Osteocyte (in vitro differentiated cells): ENCODE measurements at places on chromosomes 11 and 22. TPM values are rescaled to one million over a fixed set of nuclear protein-coding genes. Genes with fewer than 3 reads are reported as not detected.

GRCh38 chr22:31488346-31488883 lies 1.2 kb downstream of the EIF4ENIF1 start:
- H3K4me3 ChIP-seq: peak overlapping the region; percentile 80
- no peak for DNase-seq
- H3K27ac ChIP-seq: peak overlapping the region; percentile 71
- peaks cover 21% of the 10 kb centered on the region for H3K36me3 ChIP-seq
- peaks cover 30% of the 10 kb centered on the region for H3K4me1 ChIP-seq

The KIRREL3 gene
- 1.2 and 1.9 TPM in 2 replicates for total RNA-seq

The CYTH4 gene
- not detected in 2 replicates for total RNA-seq

The FAU gene
- total RNA-seq: 734 and 738 TPM in 2 replicates

GRCh38 chr11:12693479-12694182 lies 19.4 kb downstream of the TEAD1 start:
- H3K36me3 ChIP-seq: peaks cover 3% of the 10 kb centered on the region
- peaks cover 86% of the 10 kb centered on the region for H3K4me1 ChIP-seq
- H3K4me3 ChIP-seq: peak overlapping the region; percentile 66
- no peak for DNase-seq
- H3K27me3 ChIP-seq: no peaks in the 10 kb centered on the region

- peaks cover 63% of the 10 kb centered on the region for H3K4me1 ChIP-seq
- peak overlapping the region; percentile 56 for H3K27ac ChIP-seq
- DNase-seq: no peak
- H3K36me3 ChIP-seq: no peaks in the 10 kb centered on the region
Measured at GRCh38 chr11:33694346-33695050, 6.1 kb downstream of the C11orf91 start.

DNA sequence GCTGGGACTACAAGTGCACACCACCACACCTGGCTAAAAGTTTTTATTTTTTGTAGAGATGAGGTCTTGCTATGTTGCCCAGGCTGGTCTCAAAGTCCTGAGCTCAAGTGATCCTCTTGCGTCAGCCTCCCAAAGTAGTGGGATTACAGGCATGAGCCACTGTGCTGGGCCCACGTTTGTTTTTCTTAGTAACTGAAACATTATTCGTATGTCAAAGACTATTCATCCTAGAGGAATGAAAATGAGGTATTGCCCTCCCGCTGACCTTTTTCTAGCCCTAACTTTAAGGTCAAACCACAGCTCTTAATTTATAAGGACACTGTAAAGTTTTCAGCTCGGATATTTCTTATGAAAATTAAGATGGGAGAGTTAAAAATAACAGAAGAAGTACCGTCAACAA lies 33.2 kb upstream of the PAX6 start:
- peaks cover 60% of the 10 kb centered on the region for H3K27me3 ChIP-seq
- H3K27ac ChIP-seq: no peak overlapping the region
- DNase-seq: no peak
- H3K4me3 ChIP-seq: no peak overlapping the region
- H3K36me3 ChIP-seq: no peaks in the 10 kb centered on the region

- peaks cover 71% of the 10 kb centered on the region for H3K4me1 ChIP-seq
- no peaks in the 10 kb centered on the region for H3K27me3 ChIP-seq
- DNase-seq: no peak
- no peak overlapping the region for H3K4me3 ChIP-seq
- H3K27ac ChIP-seq: peak overlapping the region; percentile 88
Measured at GRCh38 chr11:120346233-120346632, 10.0 kb downstream of the ARHGEF12 start.

GRCh38 chr11:72112978-72113808 lies 698 bp upstream of the ANAPC15 start:
- H3K27ac ChIP-seq: peak overlapping the region; percentile 100
- DNase-seq: no peak
- peak overlapping the region; percentile 90 for H3K4me3 ChIP-seq
- no peaks in the 10 kb centered on the region for H3K27me3 ChIP-seq
- no peaks in the 10 kb centered on the region for H3K36me3 ChIP-seq

- H3K27ac ChIP-seq: no peak overlapping the region
- no peaks in the 10 kb centered on the region for H3K36me3 ChIP-seq
- peak; percentile 32 for DNase-seq
Measured at GRCh38 chr11:123354371-123354975, 75.6 kb upstream of the GRAMD1B start.

DNA sequence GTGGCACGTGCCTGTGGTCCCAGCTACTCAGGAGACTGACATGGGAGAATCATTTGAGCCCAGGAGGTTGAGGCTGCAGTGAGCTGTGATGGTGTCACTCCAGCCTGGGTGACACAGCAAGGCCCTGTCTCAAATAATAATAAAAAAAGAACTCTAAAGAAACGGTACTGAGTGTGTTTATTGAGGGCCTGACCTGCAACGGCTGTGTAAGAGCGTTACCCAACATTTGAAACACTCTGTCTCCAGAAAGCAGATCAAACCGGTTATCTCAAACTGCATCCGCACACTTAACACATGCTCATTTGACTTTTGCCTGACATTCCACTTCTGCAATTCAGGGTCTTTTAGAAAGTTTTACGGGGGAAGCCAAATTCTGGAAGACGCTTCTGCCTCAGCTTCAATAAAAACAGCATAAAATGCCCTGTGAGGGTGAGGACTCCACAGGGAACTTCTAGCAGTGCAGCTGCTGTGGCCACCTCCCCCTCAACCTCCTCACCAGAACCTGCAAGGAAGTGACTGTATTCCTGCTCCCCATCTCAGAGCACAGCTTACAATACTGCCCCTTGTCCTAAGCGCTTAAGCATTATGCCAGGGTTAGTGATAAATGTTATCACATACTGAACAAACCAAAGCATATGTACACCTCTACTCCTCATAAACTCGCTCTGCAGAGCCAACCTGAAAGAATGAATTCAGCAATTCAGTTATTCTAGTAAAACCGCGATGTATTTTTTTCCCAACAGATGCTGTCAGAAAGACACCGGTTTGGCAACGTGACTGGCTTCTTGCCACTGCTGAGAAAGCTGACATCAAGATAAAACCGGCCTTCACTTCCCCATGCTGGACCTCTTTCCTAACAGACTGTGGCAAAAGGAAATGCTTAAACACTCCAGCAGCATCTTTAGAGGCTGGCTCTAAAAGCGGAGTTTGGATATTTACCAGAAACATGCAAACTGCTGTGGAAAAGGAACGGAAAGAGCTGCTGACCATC lies 52.2 kb downstream of the PRDM10 start:
- H3K27me3 ChIP-seq: no peaks in the 10 kb centered on the region
- peaks cover 5% of the 10 kb centered on the region for H3K4me1 ChIP-seq
- no peak overlapping the region for H3K4me3 ChIP-seq
- H3K36me3 ChIP-seq: peaks cover 11% of the 10 kb centered on the region
- H3K27ac ChIP-seq: no peak overlapping the region

DNA sequence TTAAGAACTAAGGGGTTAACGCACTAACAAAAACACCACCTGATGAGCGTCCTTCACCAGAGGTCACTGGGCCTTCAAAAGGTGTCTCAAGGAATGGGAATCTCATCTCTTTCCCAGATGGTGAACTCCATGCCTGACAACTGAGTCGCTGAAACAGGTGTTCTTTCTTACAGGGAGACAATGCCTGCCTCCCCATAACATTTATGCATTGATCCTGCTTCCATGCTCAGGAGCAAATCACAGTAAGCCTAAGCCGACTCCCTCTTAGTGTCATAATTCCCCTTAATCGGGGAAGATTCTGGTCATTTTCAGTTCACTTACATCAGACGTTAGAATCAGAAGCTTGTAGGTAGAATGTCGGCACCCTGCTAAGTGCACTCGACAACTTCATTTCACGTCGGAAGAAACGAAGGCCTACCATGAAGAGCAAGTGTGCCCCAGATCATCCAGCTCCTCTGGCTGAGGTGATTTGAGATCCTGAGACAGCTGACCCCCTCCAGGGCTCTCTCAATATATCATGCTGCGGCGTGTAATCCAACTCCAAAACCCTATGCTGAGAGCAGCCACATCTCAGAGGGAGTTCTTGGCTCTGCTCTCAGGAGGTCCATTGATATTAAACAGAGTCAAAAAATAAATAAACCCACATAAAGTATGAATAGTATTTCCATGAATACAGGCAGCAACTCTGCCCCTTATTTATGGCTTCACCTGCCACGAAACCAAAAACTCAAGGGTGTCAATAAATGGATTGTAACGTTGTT lies 163.1 kb downstream of the LARGE1 start:
- no peaks in the 10 kb centered on the region for H3K4me1 ChIP-seq
- DNase-seq: no peak
- peaks cover 4% of the 10 kb centered on the region for H3K36me3 ChIP-seq
- H3K27ac ChIP-seq: no peak overlapping the region
- H3K27me3 ChIP-seq: no peaks in the 10 kb centered on the region

The FXYD2 gene
- total RNA-seq: 0.91 TPM in 1 of 2 replicates, not detected in the other

DNA sequence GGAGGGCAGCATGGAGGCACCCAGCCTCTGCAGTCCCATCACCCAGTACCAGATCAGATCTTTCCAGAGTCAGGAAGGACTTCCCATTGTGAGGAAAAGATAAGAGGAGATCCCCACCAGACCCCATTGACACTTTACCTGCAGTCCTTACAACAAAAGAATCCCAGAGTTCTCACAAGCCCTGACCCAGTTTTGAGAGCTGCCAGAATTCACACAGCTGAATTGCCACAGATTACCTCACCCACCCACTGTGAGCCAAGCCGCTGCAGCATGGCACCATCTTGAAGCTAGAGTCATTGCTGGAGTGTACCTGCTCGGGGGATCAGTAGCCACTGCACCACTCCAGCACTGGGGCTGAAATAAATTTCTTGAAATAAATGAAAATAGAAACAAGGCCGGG lies 91.8 kb upstream of the UBASH3B start:
- no peak for DNase-seq
- no peak overlapping the region for H3K27ac ChIP-seq
- H3K27me3 ChIP-seq: peaks cover 40% of the 10 kb centered on the region

GRCh38 chr11:20156280-20156875 lies 3.9 kb downstream of the DBX1 start:
- peaks cover 22% of the 10 kb centered on the region for H3K4me1 ChIP-seq
- peak overlapping the region; percentile 53 for H3K4me3 ChIP-seq
- H3K27me3 ChIP-seq: peaks cover 76% of the 10 kb centered on the region
- H3K36me3 ChIP-seq: no peaks in the 10 kb centered on the region
- H3K27ac ChIP-seq: no peak overlapping the region
- DNase-seq: no peak

DNA sequence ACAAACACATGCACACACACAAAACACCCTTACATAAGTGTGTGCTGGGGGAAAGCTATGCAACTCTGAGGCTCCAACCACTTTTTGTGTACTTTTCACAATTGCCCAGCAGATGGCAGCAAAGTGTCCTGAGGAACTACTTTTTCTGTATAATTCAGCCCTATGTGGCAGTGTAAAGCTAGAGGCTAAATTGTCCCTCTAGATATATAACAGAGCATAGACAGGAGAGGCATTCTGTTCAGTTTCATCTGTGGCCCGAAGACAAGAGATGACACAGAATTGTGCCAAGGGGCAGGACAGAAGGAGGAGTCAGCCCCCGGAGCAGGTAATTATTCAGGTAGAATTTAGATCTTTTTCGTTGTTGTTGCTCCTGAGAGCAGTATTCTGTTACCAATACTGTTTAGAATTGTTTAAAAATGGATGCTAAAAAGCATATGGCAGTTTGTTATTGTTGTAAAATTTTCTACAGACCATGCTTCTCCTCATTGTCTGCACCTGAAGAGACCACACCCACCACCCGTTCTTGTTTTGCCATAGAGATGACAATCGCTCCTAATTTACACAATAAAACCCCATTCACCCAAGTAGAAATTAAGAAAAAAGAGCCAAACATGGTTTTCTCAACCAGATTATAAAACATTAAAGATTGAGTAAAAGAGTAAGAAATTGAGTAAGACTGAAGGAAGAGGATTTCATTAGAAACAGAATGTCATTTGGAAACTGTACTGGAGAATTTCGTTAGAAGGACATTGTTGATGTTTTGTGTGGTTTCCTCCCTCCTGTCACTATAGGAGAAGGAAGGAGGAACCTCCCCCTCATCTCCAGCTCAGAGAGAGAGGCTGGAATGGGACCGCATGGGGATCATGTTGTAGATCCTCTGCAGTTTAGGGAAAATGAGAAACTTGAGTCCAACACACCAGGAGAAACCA lies 14.5 kb upstream of the MS4A7 start:
- H3K4me1 ChIP-seq: peaks cover 3% of the 10 kb centered on the region
- H3K27me3 ChIP-seq: peaks cover 17% of the 10 kb centered on the region
- no peak overlapping the region for H3K27ac ChIP-seq

DNA sequence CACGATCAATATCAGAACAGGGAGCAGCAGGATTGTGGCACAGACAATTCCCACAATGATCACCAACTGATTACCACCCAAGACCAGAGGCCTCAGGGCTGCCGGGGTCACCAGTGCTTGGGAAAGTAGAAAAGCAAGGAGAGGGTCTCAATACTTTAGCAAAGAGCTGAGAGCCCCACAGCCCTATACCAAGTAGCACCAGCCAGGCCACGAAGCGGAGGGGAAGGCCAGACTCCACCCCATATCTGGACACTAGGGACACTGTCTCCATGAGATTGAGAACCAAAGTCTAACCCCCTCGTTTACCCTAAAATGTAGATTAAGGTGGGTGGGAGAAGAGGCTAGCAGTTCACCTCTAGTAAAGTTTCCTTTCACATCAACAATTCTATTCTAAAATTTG lies 24.1 kb upstream of the SCN2B start:
- H3K27ac ChIP-seq: no peak overlapping the region
- H3K4me1 ChIP-seq: peaks cover 6% of the 10 kb centered on the region
- H3K27me3 ChIP-seq: peaks cover 13% of the 10 kb centered on the region
- H3K4me3 ChIP-seq: no peak overlapping the region
- DNase-seq: no peak

The ANKK1 gene
- not detected in 2 replicates for total RNA-seq

GRCh38 chr11:48242501-48242900 lies 2.4 kb upstream of the OR4X2 start:
- no peaks in the 10 kb centered on the region for H3K4me1 ChIP-seq
- no peaks in the 10 kb centered on the region for H3K27me3 ChIP-seq
- no peaks in the 10 kb centered on the region for H3K36me3 ChIP-seq

The KRTAP5-7 gene
- not detected in 2 replicates for total RNA-seq

DNA sequence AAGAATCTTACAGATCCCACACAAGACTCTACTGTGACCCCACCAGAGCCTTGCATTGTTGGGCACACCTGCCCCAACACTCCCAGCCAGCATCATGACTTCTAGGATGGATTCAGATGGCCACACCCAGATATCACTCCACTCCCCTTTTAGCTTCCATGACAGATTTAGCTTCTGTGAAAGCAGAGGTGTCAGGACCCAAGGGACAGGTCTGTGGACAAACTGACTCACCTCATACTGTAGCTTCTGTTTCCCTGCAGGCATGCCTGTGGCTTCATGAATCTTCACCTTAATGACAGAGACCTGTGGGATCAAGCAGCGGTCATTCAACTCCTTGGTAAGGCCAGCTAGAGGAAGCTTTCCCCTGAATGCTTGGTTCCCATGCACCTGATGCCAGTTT lies 8.5 kb upstream of the TBC1D10A start:
- H3K4me3 ChIP-seq: no peak overlapping the region
- H3K36me3 ChIP-seq: peaks cover 55% of the 10 kb centered on the region
- no peak for DNase-seq
- no peak overlapping the region for H3K27ac ChIP-seq
- H3K27me3 ChIP-seq: no peaks in the 10 kb centered on the region
- no peaks in the 10 kb centered on the region for H3K4me1 ChIP-seq

GRCh38 chr11:119671051-119671450 lies 57.9 kb downstream of the NECTIN1 start:
- no peaks in the 10 kb centered on the region for H3K27me3 ChIP-seq
- peaks cover 15% of the 10 kb centered on the region for H3K4me1 ChIP-seq
- peak overlapping the region; percentile 21 for H3K27ac ChIP-seq
- no peak overlapping the region for H3K4me3 ChIP-seq

GRCh38 chr11:63837027-63837688 lies 1.8 kb upstream of the MARK2 start:
- peaks cover 28% of the 10 kb centered on the region for H3K4me1 ChIP-seq
- peak; percentile 90 for DNase-seq
- H3K4me3 ChIP-seq: no peak overlapping the region

The IGSF9B gene
- total RNA-seq: 2.7 and 3.8 TPM in 2 replicates

The MPZL2 gene
- not detected in 2 replicates for total RNA-seq

The DSCAML1 gene
- total RNA-seq: not detected in 2 replicates
